ENCODE measurements at places on chromosomes 3 and 15.
A peak's percentile ranks its signal among the peaks of the same experiment; 100 is the strongest.

- DNase-seq = no peak
These were observed 390.7 kb upstream of the RGMA start for GRCh38 chr15:93479715-93480114.

- no peak for DNase-seq
These were observed 267.8 kb downstream of the ADAMTS17 start for GRCh38 chr15:100073982-100074381.

GRCh38 chr3:179181993-179182551 is 33.9 kb downstream of the PIK3CA start:
- DNase-seq = peak; percentile 53

GRCh38 chr3:24662449-24663345 is 168.0 kb upstream of the THRB start:
- no peak for DNase-seq

GRCh38 chr3:8824238-8824637 is 54.8 kb upstream of the OXTR start:
- no peak for DNase-seq

DNA sequence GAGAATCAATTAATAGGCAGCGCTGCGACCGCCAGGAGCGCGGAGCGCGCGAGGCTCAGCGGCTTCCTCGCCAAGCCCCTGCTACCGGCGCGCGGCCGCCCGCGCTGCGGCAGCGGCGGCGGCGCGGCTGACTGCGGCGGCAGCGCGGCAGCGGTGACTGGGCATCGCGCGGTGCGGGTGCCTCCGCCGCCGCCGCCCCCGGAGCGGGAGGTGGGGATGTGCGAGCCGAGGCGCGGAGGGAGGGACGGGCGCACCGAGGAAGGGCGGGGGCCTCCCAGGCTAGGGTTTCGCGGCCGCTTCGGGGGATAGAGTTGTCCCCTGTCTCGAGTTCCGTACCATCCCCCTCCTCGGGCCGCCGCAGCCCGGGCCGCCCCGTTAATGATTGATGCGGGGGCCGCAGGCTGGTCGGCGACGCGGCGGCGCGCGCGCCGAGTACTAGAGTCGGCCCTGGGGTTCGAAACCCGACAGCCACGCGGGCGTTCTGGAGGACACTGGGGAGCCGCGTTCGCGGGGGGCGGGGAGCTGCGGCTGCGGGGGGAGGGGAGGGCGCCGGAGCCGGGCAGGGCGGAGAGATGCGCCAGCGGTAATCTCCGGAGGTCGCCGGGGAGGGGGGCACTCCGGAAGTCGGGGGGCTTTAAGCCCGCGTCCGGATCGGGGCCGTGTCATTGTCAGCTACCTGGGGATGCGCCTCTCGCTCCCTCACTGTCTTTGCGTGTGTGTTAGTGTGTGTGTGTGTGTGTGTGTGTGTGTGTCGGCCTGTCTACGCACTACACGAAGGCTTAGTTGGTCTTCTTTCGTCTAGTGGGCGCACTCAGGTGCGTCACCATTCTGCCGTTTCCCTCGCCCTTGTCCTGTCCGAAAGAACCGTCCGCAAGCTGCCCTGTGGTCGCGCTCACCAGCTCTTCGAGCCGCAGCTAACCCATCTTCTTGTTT is at the start of gene PAQR9:
Gene PAQR9 (minus strand): TSS at position 159 of the 933 bp plus-strand sequence. CDS start 338 bp downstream, outside the sequence.
- DNase-seq = no peak

GRCh38 chr3:188899881-188900280 is 271.9 kb upstream of the TPRG1 start:
- DNase-seq = no peak

DNA sequence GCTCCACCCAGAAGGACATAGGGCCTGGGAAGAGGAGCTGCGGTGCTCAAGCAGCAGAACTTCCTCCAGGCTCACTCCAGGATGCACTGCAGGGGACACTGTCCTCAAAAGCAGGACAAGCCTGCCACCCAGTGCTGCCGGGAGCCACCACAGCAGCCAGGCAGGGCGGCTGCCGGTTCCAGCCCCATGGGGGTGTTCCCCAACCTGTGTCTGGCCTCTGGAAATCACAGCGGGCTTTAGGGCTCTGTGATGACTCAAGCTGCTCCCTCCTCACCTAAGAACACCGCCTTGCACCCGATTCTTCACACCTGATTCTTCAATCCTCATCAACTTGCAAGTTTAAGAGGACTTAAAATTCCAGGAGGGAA is 71.9 kb upstream of the SLC6A11 start:
- no peak for DNase-seq

GRCh38 chr3:113070681-113071113 is 79.9 kb downstream of the GTPBP8 start:
- peak; percentile 81 for DNase-seq

- DNase-seq = no peak
These were observed 806.3 kb downstream of the DIPK2A start for GRCh38 chr3:144777906-144778305.

All from fibroblast of skin of right biceps (primary cell).